ENCODE measurements at places on chromosomes 1 and 21.
A peak's percentile ranks its signal among the peaks of the same experiment; 100 is the strongest.

DNA sequence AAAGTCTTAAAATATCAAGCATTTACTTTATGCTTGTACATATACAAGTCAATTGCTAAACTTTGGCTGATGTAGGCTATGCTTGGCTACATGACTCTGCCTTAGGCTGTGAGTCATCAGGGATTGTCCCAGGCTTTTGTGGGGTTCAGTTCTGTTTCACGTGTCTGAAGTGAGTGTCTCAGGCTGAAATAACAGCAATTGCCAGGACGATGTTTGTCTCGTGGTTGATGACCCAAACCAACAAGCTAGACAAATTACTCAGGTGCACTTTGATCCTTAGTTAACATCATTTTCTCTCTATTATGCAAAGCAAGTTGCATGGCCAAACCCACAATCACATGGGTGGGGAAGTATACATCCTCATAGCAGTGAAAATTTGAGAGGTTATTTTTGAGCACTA lies 410.1 kb downstream of the BRINP3 start:
- no peak for DNase-seq

DNA sequence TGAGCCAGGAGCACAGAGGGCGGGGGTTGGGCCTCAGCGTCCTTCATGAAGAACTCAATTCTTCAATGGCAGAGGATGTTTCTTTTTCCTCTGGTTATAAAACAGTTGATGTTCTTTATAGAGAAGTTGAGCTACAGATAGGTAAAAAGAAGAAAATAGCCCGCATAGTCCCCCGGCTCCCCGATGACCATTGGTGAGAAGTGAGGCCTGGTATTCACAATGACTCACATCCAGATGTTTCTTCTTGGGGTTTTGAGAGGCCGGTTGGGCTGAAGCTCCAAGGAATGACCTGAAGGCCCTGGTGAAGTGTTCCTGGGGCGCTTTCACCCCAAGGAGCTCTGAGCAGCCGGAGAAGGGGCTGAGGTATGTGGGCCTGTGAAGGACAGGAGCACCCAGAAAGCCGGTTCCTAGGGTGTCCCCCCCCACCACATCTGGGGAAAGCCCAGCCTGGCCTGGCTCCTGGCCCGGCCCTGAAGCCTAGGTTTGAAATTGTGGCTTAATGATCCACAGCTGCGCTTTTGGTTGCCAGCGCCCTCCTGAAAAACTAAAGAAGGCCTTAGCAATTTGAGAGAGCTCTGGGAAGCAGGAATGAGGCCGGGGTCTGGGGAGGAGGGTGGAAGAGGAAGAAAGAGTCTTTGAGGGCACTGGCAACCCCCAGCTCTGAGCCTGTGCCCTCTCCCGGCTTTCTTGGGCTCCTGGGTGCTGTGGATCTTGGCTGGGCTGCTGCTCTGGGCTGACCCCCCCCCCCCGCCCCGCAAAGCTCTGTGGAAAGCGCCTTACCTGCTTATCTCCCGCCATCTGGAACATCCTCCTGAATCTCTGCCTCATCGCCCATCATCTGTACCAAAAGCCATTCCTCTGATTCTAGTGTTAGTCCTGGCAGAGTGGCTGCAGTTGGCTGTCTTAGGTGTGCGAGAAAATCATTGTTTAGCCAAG lies 444.7 kb downstream of the CAMTA1 start:
- no peak for DNase-seq

DNA sequence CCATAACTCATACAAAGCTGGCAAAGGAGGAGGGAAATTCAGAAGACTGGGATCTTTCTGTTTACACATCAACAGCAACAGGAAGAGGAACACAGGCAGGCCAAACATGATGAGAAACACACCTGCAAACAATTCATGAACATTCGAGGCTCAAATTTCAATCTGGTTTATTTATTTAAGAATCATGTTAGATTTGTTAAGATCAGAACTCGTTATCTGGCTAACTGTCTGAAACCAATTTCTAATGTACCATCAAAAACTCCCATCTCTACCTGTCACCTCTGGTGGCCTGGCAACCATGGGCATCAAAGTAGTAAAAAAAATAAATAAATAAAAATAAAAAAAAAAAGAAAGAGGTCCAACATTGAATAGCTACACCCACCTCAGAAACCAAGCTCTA lies 9.8 kb downstream of the LBR start:
- DNase-seq = no peak

DNA sequence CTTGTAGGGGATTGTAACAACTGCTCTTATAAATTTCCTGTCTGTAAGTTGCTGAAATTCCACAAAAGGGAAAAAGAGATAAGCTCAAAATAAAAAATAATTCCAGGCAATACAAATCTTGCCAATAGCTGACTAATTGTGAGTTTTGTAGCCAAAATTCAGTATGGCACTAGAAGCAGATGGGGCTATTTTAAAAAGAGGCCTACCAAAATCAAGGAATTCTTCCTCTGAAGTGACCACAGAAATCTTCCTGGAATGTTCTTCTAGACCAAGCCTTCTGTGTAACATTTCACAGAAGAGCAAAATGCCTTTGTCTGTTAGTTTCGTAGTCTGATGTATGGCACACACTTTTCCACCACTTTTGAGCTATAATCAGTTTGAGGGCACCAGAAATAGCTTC lies 127.6 kb downstream of the CYYR1 start:
- no peak for DNase-seq

DNA sequence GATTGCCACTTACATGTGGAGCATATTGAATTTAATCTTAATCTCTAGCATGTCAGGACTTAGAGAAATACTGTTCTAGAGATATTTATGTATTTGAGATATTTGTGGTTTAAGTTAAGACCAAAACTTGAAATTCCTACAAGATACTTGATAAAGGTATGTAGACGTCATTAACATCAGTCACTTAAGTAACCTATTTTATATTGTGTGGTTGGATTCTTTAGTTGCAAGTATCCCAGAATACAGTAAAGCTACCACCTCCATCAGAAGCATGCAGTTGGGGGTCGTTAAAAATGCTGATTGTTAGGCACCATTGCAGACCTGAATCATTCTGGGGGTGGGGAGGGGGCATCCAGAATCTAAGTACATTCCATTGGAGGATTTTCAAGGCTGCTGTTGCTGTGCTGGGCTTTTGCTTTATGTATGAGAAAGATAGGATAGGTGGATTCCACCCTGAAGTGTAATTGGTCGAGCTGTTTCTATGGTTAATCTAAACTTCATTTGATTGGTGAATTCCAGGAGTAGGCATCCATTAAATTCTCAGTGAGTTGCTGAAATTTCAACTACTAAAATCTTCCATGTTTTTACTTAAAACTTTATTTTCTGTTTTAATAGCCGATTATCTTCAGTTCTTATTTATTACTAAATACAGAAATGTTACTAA lies 4.0 kb downstream of the H3-3A start:
- DNase-seq = no peak

GRCh38 chr1:230814949-230815692 lies 53.2 kb downstream of the C1orf198 start:
- no peak for DNase-seq

- no peak for DNase-seq
Observed at GRCh38 chr1:42746436-42747105, 6.5 kb upstream of the CLDN19 start.

DNA sequence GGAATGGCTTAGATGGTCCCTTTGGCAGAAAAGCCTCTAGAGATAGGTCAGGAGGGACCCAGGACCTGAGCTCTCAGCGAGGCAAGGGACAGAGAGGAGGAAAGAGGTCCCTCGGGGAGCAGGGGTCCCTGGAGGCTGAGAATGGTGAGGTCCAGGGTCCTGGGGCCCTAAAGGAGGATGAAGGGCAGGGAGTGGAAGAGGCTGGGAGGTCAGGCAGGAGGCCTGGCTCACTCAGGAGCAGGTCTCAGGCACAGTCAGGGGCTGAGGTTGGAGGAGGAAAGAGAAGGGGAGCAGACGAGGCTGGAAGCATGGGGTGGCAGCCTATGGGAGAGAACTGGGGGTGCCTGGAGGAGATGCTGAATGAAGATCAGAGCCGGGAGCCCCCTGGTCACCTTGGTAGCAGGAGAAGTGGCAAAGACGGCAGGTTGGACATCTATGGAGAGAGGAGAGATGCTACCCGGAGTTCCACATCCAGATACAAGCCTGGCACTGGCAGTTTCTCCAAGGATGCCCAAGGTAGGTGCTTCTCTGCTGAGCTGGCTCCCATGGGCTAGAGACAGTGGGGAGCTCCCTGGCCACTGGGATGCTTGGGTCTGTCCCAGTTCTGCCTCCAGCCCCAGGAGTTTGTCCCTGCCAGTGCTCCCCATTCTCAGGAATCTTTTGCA lies 22.6 kb downstream of the IGFN1 start:
- no peak for DNase-seq

GRCh38 chr1:201553496-201554189 lies 14.7 kb downstream of the NAV1 start:
- no peak for DNase-seq

- DNase-seq = no peak
Observed at GRCh38 chr1:11671544-11672286, 7.7 kb downstream of the FBXO6 start.

GRCh38 chr1:55250399-55251075 lies 35.4 kb upstream of the USP24 start:
- DNase-seq = no peak

- no peak for DNase-seq
Observed at GRCh38 chr1:36107394-36107793, 17.6 kb downstream of the COL8A2 start.

DNA sequence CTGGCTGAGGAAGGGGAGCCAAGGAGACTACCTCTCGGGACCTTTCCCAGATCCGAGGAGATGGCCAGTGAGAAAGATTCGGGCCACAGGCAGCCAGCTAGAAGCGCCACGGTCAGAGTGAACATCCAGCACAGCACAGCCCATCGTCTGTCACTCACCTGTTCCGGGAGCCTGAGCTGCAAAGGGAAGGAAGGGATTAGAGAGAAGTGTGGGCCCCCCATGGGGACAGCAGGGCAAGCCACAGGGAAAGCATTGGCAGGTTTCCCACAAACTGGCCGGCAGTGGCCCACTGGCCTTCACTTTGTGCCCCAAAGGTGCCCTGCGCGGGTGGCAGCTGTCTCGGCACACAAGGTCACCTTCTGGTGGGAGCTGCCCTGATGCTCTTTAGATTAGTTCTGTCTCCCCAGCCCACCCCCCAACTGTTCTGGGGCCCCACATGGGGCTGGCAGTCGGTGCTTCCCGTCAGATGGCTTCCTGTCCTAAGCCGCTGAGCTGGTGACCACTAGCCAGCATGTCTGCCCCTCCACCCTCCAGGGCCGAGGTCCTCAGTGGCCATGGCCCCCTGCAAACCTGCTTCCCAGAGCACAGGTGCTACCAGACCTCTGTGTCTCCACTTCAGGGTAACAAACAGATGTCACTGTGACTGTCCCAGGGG lies 56.7 kb downstream of the LACTBL1 start:
- DNase-seq = no peak

DNA sequence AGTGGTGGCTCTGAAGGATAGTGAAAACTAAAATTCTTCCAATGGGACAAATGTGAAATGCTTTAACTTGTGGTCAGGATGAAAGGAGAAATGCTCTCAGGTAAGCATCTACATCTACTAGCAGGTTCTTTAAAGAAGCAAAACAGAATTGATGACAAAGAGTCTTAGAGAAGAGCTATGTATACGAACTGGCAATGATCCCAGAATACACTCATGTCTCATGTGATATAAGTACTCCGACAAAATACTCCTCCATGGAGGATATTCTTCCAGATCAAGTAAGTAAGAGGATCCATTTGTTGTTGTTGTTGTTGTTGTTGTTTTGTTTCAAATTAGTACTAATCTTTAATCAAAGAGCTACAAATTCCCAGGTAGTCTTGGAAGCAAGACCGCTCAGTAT lies 174.0 kb upstream of the ATP1B1 start:
- no peak for DNase-seq

- DNase-seq = no peak
Observed at GRCh38 chr1:56434740-56435139, 144.6 kb downstream of the PLPP3 start.

- DNase-seq = no peak
Observed at GRCh38 chr1:187588917-187589316, 760.2 kb downstream of the PLA2G4A start.

- DNase-seq = no peak
Observed at GRCh38 chr1:14479865-14480264, 118.6 kb upstream of the KAZN start.

DNA sequence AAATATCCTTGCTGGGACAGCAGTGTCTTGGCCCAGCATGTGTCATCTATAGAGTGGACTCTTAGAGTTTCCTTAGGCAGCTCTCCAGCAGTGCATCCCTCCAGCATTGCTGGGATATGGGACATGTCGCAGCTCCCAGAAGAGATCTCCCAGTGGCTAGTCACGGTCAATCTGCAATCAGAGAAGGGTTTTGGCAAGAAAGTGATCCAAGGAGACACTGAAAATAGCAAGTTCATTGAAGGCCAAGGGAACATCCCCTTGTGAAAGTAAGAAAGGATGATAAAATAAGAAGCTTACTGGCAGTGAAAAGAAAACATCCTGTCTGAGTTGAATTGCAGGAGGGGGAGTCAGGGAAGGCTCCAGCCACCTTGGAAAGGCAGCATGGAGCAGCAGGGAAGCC lies 19.3 kb upstream of the NPL start:
- no peak for DNase-seq

GRCh38 chr1:99685516-99686180 lies 39.7 kb downstream of the PALMD start:
- DNase-seq = peak; percentile 12

DNA sequence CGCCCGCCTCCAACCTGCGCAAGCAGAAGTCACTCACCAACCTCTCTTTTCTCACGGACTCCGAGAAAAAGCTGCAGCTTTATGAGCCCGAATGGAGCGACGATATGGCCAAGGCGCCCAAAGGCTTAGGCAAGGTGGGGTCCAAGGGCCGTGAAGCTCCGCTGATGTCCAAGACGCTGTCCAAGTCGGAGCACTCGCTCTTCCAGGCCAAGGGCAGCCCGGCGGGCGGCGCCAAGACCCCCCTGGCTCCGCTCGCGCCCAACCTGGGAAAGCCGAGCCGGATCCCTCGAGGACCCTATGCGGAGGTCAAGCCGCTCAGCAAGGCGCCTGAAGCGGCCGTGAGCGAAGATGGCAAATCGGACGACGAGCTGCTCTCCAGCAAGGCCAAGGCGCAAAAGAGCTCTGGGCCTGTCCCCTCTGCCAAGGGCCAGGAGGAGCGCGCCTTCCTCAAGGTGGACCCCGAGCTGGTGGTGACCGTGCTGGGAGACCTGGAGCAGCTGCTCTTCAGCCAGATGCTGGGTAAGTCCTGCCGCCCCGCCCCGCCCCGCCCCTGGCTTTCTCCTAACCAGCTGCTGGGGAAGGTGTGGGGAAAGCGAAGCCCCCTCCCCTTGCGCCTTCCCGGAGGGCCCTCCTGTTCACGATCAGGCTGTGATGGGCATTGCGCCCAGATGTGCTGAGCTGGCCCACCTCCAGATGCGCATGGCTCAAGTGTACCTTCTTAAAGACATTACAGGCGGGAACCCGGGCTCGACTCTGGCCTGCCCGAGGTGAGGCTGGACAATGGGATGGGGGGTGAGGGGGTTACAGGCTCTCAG lies 110.2 kb downstream of the NAV1 start:
- no peak for DNase-seq

GRCh38 chr1:199448646-199449045 lies 578.9 kb upstream of the NR5A2 start:
- DNase-seq = no peak

GRCh38 chr1:200550367-200550766 lies 70.2 kb downstream of the KIF14 start:
- no peak for DNase-seq

- no peak for DNase-seq
Observed at GRCh38 chr1:200561856-200562214, 58.7 kb downstream of the KIF14 start.
